ENCODE measurements at places on chromosomes 2 and 18.

GRCh38 chr2:197306696-197307040, 3.9 kb downstream of the ANKRD44 start:
- no peaks in the 10 kb centered on the region for H3K27me3 ChIP-seq
- no peaks in the 10 kb centered on the region for H3K36me3 ChIP-seq
- peak overlapping the region; percentile 59 for H3K27ac ChIP-seq
- peaks cover 74% of the 10 kb centered on the region for H3K4me1 ChIP-seq
- peak; percentile 53 for DNase-seq
- peak overlapping the region; percentile 41 for H3K4me3 ChIP-seq

DNA sequence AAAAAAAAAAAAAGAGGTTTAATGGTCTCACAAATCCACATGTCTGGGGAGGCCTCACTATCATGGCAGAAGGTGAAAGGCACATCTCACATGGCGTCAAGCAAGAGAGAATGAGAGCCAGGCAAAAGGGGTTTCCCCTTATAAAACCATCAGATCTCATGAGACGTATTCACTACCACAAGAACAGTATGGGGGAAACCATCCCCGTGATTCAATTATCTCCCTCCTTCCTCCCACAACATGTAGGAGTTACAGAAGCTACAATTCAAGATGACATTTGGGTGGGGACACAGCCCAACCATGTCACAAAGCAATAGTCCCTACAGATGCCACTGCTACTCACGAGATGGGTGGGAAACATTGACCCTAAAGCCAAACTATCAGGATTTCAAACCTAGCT, 392.7 kb upstream of the ID2 start:
- no peak for DNase-seq
- H3K4me1 ChIP-seq, result no peaks in the 10 kb centered on the region
- H3K27me3 ChIP-seq, result no peaks in the 10 kb centered on the region
- H3K36me3 ChIP-seq, result no peaks in the 10 kb centered on the region
- no peak overlapping the region for H3K27ac ChIP-seq

- no peaks in the 10 kb centered on the region for H3K27me3 ChIP-seq
- H3K36me3 ChIP-seq, result peaks cover 3% of the 10 kb centered on the region
- DNase-seq, result no peak
- no peak overlapping the region for H3K4me3 ChIP-seq
- H3K4me1 ChIP-seq, result no peaks in the 10 kb centered on the region
- H3K27ac ChIP-seq, result no peak overlapping the region
Measured at GRCh38 chr2:100036793-100037192, 105.6 kb downstream of the AFF3 start.

- no peak for DNase-seq
- H3K27ac ChIP-seq, result no peak overlapping the region
- no peaks in the 10 kb centered on the region for H3K27me3 ChIP-seq
- no peaks in the 10 kb centered on the region for H3K4me1 ChIP-seq
- no peaks in the 10 kb centered on the region for H3K36me3 ChIP-seq
- no peak overlapping the region for H3K4me3 ChIP-seq
Measured at GRCh38 chr18:67728364-67728763, 211.8 kb upstream of the DSEL start.

DNA sequence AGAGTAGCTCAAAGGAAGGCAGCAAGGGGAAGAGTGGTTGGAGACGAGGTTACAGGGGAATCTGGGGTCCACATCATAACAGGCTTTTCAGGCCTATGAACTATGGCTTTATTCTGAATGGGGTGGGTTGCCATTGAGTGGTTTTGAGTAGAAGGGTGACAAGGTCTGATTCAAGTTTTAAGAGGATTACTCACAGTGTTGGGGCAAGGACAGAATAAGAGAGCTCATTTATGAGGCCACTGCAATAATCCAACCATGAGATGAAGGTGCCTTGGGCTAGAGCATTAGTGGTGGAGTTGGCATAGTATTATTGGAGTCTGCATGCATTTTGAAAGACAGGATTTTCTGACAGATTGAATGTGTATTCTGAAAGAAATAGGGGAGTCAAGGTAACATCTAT, 315.9 kb downstream of the RNF144A start:
- DNase-seq, result no peak
- H3K27me3 ChIP-seq, result no peaks in the 10 kb centered on the region
- no peak overlapping the region for H3K4me3 ChIP-seq
- H3K4me1 ChIP-seq, result no peaks in the 10 kb centered on the region
- no peaks in the 10 kb centered on the region for H3K36me3 ChIP-seq
- no peak overlapping the region for H3K27ac ChIP-seq

DNA sequence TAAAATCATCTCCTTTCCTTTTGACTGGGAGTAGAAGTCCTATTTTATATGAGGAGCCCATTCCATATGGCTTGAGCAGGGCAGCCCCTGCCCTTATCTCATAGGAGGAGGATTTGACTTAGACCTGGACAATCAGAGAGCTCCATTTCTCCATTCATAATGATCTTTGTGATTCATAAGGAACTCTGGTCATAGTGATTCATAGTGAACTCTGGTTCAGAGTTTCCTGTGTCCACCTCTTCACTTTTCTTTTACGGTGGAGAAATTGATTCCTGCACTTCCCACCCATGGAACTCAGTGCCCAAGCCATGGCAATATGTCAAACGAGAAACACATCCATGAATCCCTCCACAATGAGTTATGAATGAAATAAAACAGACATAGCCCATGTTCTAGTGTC, 12.8 kb upstream of the MYO3B start:
- H3K27me3 ChIP-seq, result no peaks in the 10 kb centered on the region
- no peak overlapping the region for H3K4me3 ChIP-seq
- no peak overlapping the region for H3K27ac ChIP-seq
- H3K36me3 ChIP-seq, result no peaks in the 10 kb centered on the region
- H3K4me1 ChIP-seq, result no peaks in the 10 kb centered on the region

DNA sequence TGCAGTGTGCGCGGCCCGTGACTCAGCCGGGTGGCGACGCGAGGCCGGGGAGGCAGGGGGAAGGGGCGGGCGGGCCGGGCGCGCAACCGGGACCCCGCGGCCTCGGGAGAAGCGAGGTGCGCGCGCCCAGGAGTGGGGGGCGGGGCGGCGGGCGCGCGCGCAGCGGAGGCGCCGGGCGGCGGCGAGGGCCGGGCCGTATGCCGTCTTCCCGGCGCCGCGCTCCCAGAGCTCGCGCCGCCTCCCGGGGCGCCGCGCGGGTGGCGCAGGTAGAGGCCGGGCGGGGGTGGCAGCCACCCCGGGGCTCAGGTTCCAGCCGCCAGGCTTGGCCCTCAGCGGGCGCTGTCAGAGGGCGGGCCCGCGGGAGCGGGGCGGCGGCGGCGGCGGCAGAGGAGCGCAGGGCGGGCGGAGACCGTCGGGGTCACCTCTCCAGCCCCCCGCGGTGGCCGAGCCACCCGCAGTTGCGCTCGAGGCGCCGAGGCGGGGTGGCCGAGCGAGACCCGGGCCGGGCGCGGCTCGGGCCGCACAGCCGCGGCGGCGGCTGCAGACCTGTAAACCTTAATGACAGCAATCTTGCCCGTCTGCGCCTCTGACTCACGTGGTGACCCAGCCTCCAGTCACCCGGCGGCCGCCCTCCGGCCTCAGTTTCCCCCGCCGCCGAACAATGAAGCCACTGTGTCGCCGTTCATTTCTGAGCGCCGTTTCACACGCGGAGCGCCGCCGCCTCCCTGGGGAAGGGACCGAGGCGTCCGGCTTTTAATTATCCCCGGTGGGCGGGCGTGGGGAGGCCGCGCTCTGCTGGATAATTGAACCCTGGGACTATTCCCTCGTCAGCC, 25.3 kb upstream of the SMAD7 start:
- peaks cover 37% of the 10 kb centered on the region for H3K27me3 ChIP-seq
- peak overlapping the region; percentile 67 for H3K4me3 ChIP-seq
- H3K4me1 ChIP-seq, result peaks cover 7% of the 10 kb centered on the region
- DNase-seq, result peak; percentile 73
- H3K36me3 ChIP-seq, result no peaks in the 10 kb centered on the region

- H3K36me3 ChIP-seq, result no peaks in the 10 kb centered on the region
- H3K4me1 ChIP-seq, result no peaks in the 10 kb centered on the region
- no peak overlapping the region for H3K27ac ChIP-seq
- H3K27me3 ChIP-seq, result no peaks in the 10 kb centered on the region
Measured at GRCh38 chr2:54149638-54150441, 34.4 kb downstream of the ACYP2 start.

DNA sequence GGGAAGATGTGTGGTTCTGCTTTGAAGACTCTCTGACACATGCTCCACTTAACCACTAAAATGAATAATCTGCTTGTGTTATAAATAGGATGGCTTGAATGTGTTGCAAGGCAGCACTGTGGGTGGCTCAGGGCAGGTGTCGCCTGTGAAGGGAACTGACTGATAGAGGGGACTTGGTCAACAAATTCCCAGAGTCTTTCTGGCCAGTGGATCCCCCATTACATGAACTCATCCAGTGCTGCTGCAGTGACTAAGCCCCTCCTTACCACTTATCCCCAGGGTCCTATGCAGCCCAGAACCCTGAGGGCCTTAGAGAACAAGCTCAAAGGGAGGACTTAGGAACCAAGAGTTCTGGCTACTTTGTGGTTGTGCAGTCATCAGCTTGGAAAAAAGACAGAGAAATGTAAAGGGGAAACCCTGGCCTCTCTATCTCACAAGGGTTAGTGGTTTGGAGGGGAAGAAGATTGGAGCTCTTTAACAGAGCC, 226.2 kb upstream of the TNP1 start:
- no peaks in the 10 kb centered on the region for H3K27me3 ChIP-seq
- no peak overlapping the region for H3K4me3 ChIP-seq
- no peaks in the 10 kb centered on the region for H3K36me3 ChIP-seq
- DNase-seq, result peak; percentile 30

DNA sequence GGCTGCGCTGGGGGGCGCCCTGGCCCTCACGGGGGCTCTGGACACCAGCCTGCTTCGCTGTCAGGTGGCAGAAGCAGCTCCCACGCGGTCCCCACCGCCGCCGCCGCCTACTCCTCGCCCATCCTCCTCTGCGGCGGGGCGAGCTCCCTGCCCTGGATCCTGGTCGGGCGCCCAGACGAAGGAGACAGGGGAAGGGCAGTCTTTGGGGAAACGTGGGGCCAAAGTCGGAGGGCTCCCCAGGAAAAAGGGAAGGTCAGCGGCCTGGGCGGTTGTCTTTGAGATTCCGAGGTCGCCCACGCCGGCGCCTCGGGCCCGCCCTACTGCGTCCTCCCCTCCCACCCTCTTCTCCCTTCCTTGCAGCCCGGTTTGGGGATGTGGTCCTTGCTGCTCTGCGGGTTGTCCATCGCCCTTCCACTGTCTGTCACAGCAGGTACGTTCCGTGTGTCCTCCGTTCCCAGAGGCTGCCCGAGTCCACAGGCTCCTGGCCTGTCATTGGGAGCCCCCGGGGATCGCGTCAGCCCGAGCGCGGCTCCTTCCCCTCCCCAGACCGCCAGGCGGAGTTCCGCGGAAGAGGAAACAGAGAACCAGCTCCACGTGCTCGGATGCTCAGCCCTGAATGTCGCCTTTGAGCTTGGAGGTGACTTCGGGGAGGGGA, 800 bp downstream of the IL1RL2 start:
- H3K4me3 ChIP-seq, result peak overlapping the region; percentile 75
- H3K4me1 ChIP-seq, result peaks cover 8% of the 10 kb centered on the region
- peak; percentile 36 for DNase-seq
- H3K27me3 ChIP-seq, result peaks cover 14% of the 10 kb centered on the region
- no peaks in the 10 kb centered on the region for H3K36me3 ChIP-seq
- H3K27ac ChIP-seq, result no peak overlapping the region

DNA sequence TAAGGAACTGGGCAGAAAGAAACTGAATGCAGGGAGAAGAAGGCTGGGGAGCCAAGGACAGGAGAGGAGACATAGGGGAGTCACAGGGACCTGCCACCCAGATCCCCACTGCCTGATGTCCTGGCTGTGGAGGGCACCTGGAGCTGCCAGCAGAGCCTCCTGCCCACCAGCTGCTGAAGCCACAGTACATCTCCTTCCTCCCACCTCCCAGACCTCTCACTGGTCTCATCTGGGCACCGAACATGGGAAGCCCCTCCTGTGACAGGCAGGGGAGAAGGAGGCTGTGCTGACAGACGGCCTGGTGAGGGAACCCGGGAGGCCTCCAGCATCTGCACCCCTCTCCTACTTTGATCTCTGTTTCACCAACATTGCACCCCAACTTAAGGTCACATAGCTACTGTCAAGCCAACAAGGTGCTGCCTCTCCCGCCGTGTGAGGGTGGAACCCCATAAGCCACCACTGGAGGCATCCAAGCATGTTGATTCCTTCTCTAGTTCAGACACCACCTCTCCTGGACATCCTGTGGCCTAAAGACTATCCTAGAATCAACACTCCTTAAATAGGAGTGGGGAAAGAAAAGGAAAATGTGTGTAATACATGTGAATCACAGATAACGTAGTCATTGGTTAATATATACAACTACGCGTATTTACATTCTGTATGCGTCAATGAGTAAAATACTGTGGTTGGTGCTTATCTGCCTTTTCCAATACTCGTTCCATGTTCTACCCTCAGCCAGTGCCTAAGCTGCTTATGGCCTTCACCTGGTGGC, 3.5 kb upstream of the RNPEPL1 start:
- H3K4me3 ChIP-seq, result no peak overlapping the region
- no peak for DNase-seq
- H3K27ac ChIP-seq, result peak overlapping the region; percentile 92
- H3K27me3 ChIP-seq, result no peaks in the 10 kb centered on the region
- H3K4me1 ChIP-seq, result peaks cover 64% of the 10 kb centered on the region
- H3K36me3 ChIP-seq, result no peaks in the 10 kb centered on the region

DNA sequence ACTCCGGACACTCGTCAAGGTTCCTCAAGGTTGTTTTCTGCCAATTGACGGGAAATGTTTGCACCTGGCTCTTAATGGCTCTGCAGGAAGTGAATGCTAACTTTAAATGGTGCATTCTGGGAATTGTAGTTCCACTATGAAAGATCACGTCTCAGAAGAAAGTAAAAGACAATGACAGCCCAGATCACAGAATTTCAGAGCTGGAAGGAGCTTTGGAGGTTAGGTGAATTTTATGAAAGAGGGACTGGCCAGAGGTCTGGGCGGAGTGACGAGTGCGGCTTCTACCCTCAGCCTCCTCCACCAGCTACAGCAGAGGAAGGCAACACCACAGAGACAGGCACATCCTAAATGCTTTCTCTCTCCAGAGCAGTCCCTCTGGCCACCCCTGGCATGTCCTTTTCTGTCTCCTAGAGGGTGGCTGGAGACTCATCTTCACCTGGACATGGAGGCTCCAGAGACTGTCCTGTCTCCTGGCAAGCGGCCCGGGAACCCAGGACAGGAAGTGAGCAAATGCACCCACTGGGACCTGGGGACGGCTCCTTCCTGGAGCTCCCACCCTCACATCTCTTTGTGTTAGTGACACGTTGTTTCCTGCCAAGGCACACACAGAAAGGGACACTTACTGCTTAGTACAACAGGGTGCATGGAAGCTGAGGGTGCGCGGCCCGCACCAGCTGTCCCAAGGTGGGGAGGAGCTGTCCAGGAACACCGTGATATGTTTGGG, 19.4 kb downstream of the THAP4 start:
- peaks cover 17% of the 10 kb centered on the region for H3K4me1 ChIP-seq
- H3K27me3 ChIP-seq, result no peaks in the 10 kb centered on the region
- no peak overlapping the region for H3K27ac ChIP-seq
- no peak overlapping the region for H3K4me3 ChIP-seq
- no peaks in the 10 kb centered on the region for H3K36me3 ChIP-seq

DNA sequence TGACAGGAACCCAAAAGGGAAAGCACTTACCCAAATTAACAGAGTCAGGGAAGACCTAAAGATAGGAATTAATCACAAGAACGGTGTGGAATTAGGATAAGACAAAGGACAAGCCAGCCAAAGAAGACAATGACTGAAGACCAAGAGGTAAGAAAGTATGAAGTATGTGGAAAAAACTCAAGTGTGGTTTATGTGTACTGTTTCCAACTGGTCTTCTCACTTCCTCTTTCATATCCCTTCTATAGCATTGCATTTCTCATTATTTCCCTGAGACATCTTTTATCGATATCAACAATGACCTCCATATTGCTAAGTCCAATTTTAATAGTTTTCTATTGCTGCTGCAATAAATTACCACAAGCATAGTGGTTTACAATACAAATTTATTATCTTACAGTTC, 313.5 kb upstream of the SLC39A10 start:
- H3K27ac ChIP-seq, result no peak overlapping the region
- H3K27me3 ChIP-seq, result no peaks in the 10 kb centered on the region
- no peaks in the 10 kb centered on the region for H3K36me3 ChIP-seq
- H3K4me3 ChIP-seq, result no peak overlapping the region
- DNase-seq, result peak; percentile 6
